ENCODE measurements at places on chromosomes 12 and 14.

DNA sequence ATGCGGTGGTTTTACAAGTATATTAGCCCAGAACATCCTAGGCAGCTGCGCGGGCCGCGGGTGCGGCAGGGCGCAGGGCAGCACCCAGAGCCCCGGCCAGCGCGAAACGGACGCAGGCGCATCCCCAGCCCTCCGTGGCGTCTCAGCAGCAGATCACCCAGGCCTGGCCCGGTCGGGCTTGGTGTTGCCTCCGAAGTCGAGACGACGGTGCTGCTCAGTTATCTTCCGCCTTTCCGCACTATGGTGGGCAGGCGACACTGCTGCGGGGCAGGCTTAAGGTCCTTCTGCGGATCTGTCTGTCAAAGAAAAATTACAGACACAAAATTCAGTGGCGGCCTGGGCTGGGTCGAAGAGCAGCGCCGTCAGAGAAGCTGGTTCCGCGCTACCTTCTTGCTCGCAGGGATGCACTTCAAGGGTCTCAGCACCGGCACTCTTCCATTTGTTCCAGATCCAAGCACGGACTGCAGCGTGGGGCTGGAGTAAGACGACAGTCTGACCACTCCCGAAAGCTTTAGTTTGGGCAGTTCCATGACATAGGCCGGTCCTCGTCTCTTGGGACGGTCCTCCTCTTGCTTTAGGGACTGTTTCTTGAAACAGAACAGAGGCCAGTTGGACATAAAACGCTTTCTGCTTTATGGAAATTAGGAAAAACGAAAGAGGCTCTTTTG, 75.8 kb downstream of the MOK start:
- no peak for DNase-seq

DNA sequence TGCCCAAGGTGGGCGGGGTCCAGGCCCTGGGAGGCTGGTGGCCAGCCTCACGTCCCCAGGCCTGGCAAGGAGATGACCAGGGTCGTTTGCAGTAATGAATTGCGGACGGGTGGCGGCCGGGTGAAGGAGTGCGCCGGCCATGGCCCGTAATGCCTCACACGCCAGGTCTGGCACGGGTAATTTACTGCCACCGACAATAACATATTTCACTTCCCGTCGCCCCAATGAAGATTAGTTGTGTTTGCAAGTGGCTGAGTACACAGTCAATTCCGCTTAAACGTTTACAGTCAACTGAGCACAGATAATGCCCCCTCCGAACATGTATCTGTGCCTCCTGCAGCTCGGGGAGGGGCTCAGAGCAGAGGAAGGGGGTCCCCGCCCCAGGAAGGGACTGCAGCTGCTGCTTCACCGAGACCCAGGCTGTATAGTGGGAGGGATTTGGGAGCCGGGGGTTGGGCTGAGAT, 48.3 kb downstream of the MVK start:
- no peak for DNase-seq

DNA sequence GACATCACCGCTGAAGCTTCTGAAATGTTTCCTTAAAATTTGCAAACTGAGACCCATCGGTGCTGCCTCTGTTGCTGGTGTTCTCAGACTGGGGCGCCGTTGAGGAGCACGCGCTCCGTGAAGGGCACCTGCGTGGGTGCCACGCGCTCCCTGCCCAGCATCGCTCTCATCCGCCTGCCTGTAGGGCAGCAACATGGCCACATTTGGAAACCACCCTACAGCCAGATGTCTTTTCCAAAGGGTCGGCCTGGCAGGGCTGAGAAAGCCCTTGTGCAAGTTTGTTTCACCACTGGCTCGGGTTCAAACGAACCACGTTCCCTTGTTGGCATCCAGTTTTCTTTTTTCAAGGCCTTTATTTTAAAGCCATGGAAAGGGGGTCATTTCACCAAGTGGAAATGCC, 13.9 kb downstream of the ADGRD1 start:
- no peak for DNase-seq

GRCh38 chr12:63206909-63207308, 55.9 kb upstream of the AVPR1A start:
- no peak for DNase-seq

GRCh38 chr12:104719700-104720338, 238.3 kb downstream of the SLC41A2 start:
- DNase-seq: no peak

DNA sequence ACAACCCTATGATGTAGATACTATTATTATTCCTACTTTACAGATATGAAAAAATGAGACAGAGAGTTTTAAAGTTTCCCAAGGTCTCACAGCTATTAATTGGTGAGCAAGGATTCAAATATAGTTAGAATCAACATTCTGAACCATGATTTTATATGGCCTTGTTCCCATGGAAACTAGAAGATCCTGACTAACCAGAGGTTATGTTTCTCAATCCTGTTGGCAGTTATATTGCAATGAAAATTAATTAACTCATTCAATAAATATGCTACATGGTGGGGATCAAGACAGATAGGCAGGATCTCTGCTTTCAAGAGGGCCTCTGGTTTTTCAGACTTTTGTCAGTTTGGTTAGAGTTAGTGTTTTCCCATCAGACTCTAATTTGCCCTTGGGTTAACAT, 9.3 kb upstream of the FUT8 start:
- DNase-seq: no peak

GRCh38 chr12:48028541-48029431, 24.5 kb upstream of the COL2A1 start:
- no peak for DNase-seq

DNA sequence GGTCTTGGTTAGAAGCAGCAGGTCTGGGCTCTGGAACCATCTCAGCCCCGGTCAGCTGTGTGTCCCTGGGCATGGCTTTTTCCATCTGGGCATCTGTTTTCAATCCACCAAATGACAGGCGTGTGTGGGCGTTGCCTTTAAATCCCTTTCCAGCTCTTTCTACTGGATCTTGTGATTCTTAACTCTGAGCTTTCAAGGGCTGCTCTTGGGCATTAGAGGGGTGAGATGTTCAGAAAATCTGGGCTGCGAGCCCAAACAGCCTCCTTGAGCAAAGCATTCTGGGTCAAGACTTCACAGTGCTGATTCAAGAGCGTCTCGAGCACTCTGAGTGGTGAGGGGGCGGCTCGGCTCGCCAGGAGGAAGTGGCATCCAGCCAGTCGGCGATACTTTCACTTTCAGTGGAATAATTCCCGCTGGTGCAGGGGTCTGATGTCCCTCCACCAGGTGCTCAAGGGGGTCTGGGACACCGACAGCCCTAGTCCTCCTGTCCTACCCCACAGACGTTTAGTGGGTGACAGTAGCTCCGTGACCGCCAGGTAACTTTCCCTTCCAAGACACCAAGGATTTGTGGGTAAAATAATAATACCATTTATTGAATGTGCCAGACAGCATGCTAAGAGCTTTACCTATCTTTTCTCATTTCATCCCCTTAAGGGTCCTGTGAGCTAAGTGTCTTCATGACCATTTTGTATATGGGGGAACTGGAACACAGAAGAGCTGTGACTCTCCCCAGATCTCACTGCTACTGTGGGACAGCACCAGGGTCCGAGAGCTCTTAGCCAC, 114.0 kb downstream of the PLXNC1 start:
- DNase-seq: peak; percentile 35

Data from cerebellum (tissue), 4 donors.